Motor neuron (in vitro differentiated cells): ENCODE measurements at places on chromosomes 2 and 18. TPM values are rescaled to one million over a fixed set of nuclear protein-coding genes. Genes with fewer than 3 reads are reported as not detected.

Gene CLIP4
- total RNA-seq, result 63.1 and 73.5 TPM in 2 replicates

Gene FAM161A
- 12.6 and 22.8 TPM in 2 replicates for total RNA-seq

Gene PROM2
- total RNA-seq, result 3.2 and 4.6 TPM in 2 replicates

Gene TBC1D8
- total RNA-seq, result 9.4 and 12.8 TPM in 2 replicates

DNA sequence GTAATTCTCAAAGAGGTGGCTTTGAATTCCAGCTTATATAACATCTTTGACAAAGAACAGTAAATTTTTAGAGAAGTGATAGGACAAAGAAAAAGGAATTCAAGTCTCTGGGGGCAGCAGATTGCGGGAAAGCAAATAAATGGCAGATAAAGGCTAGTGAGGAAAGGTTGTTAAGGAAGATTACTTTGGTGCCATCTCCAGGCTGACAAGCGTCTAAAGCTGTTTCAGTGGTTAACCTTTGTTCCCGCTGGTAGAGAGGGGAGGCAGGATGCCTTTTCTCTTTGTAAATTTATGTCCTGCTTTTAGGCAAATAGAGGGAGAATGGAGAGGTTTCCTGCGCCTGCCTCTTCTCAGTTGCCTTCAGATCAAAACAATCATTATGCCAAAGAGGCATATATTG is 431.2 kb upstream of the CHST9 start:
- ATAC-seq, result no peak

- ATAC-seq, result peak; percentile 92
These were observed 359.3 kb downstream of the CMPK2 start for GRCh38 chr2:6506361-6506794.

- no peak for ATAC-seq
These were observed 26.8 kb upstream of the ERCC3 start for GRCh38 chr2:127320586-127321275.

DNA sequence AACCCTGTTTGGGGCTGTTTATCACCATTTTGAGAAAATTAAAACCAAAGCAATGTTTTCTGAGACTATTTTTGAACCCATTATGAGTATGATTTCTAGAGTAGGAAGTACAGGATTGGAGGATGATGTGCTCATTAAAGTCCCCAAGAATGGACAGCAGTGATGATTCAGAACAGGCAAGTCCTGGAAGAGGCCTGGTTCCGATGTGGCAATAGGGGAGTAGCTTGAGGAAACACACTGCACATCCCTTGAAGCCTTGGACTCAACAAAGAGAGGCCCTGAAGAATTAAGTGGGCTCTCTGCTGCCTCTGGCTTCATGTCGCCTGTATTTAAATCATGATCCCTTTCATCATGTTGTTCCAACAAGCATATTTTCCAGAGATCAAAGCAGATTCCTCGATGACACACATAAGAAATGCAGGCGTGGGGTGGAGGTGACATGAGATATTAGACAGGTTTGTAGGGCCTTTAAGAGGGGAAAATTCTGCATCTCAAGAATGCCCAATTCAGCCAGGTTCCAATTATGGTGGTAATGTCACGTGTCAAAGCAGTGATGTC is 242.2 kb downstream of the FHOD3 start:
- ATAC-seq, result no peak

- no peak for ATAC-seq
These were observed 12.9 kb upstream of the NABP1 start for GRCh38 chr2:191664823-191665677.

DNA sequence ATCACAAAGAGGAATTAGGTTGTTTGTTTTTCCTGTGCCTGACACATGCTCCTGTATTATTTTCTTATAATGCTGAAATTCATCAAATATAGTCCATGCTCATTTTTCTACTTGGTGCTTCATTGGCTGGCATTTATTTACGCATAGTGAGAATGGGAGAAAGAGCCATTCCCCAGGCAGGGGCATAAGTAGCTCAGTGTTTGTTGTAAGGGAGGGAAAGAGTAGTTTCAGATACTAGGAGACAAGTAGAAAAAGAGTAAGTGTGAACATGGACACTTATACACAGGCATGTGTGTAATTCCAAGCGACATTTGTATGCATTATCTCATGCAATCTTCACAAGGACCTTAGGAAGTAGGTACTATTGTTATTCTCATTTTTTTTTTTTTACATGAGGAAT is 111.9 kb upstream of the UGP2 start:
- no peak for ATAC-seq

- no peak for ATAC-seq
These were observed 96.7 kb upstream of the ACAA2 start for GRCh38 chr18:49910019-49910418.

DNA sequence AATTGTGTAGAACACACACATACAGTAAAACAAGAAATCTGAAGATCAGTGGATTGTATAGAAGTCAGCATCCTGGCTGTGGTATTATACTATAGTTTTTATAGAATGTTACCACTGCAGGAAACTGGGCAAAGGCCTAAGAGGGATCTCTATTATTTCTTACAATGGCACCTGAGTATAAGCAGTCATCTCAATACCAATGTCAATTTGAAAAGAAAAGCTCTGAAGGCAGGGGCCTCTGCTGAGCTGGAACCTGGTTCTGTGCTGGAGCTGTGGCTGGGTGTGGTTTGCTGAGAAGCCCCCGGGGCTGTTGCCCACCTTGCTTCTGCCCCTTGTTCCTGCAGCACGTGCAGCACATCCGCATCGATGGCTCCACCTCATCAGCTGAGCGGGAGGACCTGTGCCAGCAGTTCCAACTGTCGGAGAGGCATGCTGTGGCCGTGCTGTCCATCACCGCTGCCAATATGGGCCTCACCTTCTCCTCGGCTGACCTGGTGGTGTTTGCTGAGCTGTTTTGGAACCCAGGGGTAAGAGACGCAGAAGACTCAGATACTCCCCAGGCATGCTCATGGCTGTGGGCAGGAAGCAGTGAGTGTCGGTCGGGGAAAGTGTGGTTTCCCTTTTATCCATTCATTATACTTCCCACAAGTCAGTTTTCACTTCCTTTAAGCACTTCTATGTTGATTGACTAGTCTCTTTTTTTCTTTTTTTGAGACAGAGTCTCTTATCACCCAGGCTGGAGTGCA is 23.5 kb upstream of the RPL37A start:
- no peak for ATAC-seq

DNA sequence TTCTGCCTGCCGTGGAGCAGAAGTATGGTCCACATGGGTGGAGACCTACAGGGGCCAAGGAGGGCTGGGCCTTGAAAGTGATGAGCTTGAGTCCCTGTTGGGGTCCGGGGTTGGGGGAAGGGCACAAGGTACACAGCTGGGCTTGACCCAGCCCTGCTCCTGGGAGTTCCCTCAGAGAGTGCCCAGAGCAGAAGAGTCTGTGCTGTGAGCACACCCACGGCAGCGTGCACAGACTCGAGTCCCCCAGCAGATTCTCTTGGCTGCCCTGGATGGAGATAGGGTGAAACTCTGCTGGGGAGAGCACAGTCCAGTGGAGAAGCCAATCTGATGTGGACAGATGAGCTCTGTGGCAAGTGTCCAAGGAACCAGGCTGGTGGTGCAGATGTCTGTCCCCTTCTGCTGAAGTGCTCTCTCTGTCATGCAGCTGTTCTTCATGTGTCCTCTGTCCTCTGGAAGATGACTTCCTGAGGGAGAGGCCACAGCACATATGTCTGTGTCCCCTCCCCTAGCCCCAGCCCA is 27.5 kb downstream of the INPP4A start:
- no peak for ATAC-seq

GRCh38 chr2:21059885-21060610 is 16.2 kb upstream of the APOB start:
- ATAC-seq, result no peak
